ENCODE measurements at places on chromosomes 12 and 14. TPM values are rescaled to one million over a fixed set of nuclear protein-coding genes. Genes with fewer than 3 reads are reported as not detected.

The CRADD gene
- total RNA-seq: 7.5 TPM

The GPRC5A gene
- total RNA-seq: 1.0 TPM

The TAS2R13 gene
- not detected for total RNA-seq

The SUPT16H gene
- 209 TPM for total RNA-seq

The NKX2-1 gene
- not detected for total RNA-seq

The PDZRN4 gene
- total RNA-seq: not detected

The CDCA3 gene
- 47.7 TPM for total RNA-seq

The EPYC gene
- not detected for total RNA-seq

The FGD6 gene
- 22.4 TPM for total RNA-seq

The ARHGAP9 gene
- total RNA-seq: 2.3 TPM

The IKZF4 gene
- 12.5 TPM for total RNA-seq

The DTD2 gene
- 24.4 TPM for total RNA-seq

Data from H1 (cell line).